NCI-H510A treated with DMSO at 0.1 percent for 48 hours (cell line): ENCODE measurements at places on chromosomes 12 and 14.
A peak's percentile ranks its signal among the peaks of the same experiment; 100 is the strongest.

- no peak for DNase-seq
These were observed 5.0 kb upstream of the TFCP2 start for GRCh38 chr12:51177897-51178296.

- DNase-seq, result no peak
These were observed 77.0 kb downstream of the RBM19 start for GRCh38 chr12:113889076-113889475.

- DNase-seq, result no peak
These were observed 43.3 kb upstream of the PLEKHG6 start for GRCh38 chr12:6266971-6267721.

- DNase-seq, result peak; percentile 41
These were observed 694 bp downstream of the AKAP5 start for GRCh38 chr14:64465831-64466554.

GRCh38 chr12:52969828-52970569 lies 21.1 kb downstream of the KRT18 start:
- peak; percentile 51 for DNase-seq

DNA sequence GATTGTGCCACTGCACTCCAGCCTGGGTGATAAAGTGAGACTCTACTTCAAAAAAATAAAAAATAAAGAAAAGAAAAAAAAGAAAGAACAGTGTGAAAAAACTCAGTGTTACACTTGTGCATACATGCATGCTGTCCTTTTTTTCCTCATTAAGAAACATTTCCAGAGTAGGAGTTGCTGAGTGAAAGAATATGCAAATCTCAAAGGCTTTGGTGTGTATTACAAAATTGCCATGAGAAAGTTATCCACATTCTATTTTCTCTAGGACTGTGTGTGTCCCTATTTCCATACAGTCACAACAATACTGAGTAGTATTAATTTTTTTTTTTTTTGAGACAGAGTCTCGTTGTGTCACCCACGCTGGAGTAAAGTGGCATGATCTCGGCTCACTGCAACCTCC lies 830 bp upstream of the A2ML1 start:
- no peak for DNase-seq

DNA sequence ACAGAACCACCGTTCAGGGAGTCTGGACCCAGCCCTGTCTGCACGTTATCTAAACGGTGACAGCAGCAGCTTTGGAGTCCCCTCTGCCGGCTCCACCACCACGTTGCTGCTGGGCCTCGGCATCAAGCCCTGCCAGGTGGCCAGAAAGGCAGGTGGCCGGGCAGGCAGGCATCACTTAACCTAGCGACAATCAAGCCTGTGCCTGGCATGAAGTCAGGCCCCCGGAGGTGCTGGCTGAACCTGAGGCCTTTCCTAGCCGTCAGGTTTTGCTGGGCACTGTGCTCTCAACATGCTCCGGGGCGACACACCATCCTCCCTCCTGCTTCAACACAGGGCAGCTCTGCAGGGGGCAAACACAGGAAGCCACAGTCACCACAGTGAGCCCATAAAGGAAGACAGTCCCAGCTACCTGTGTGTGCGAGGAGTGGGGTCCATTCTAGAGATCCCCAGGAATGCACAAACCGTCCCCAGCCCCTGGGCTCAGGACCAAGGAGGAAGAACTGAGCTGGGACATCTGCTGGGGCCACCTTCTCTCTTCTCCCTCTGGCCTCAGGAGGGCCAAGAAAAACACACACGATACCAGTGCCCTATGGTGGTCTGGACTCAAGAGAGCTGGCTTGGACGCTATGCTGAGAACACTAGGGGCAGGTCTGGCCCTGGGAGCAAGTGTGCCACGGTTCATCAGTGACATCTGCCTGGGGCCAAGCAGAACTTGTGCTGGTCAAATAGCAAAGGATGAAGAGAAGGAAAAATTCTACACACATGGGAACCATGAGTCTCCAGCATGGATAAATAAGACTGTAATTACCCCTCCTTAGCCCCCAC lies 44.7 kb downstream of the CCDC88C start:
- DNase-seq, result peak; percentile 87

DNA sequence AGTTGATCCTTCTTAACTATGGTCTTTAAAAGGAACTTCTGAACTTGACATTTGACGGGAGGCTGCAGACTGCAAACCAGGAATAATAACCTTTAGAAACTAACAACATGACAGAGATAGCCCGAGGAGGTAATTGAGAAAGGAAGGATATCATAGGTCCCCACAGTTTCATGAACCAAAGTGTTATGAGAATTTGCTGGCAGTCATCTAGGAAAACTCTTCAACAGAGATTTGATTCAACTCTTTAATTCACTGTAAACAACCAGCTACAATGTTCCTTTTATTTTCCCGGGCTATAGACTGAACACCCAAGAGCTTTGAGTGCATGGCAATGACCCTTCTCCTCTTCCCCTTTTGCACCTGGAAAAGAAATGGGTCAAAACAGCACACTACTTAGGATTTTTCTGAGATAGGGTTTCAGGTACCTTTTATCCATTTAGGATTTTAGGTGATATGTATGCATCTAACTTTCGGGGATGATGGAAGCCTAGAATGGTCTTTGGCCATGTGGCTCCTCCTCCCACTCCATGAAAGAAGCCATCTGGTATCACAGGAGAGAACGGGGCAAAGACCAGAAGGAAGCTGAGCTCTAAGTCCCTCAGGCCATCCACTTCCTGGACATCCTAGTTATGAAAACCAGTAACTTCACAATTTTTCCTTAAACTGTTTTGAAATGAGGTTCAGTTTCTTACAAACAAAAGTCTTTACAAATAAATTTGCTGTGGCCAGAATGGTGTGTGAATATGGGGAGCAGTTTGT lies 23.0 kb downstream of the GLT8D2 start:
- DNase-seq, result no peak

DNA sequence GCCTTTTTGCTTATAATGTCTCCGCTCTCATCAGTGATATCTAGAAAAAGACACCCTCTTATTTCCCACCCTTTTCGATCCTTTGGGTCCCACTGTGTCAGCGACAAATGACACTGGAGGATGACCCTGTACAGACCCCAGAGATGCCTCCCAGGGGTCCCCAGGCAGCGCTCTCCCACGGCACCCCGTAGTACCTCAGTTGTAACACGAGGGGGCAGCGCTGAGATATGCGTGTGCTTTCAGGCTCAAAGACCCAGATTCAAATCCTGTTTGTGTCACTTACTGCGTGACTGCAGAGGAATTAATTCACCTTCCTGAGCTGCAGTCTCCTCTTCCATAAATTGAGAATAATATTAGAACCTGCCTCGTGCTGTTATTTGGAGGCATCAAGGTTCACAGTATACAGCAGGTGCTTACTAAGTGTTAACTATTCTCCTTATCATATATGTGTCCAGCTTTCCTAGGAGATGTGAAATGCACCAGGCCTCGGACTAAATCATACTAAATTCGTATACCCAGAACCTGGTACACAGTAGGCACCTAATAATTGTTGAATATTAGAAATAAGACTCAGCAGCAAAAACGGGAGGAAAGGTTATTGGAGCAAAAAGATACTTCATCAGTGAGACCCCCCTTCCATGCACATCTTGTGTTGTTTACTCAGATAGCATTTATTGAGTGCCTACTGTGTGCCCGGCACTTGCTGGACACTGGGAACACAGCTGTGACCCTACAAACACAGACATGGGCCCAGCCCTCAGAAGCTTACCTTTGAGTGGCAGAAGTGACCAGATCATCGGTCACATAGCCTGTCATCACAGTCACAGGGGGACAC lies 99.9 kb downstream of the PHETA1 start:
- no peak for DNase-seq

DNA sequence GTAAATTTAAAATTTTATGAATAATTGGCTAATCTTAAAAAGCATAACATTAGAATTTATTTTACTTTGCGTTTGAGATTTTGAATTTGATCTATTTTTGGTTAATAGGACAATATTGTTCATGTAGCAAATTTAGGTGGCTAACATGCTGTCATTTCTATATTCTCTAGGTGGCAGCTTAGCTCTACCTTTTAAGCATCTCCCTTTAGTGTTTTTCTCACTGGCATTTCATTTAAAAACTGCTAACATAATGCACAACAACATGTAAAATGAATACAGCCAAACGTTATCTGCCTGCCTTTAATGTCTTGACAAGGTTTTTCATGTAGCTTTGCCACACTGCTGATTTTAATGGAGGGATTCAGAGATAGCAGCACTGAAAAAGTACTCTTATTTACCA lies 272.4 kb upstream of the FBXO33 start:
- DNase-seq, result no peak

- no peak for DNase-seq
These were observed 123.2 kb downstream of the GXYLT1 start for GRCh38 chr12:42021469-42021868.

GRCh38 chr12:127925971-127926370 lies 341.0 kb upstream of the TMEM132C start:
- DNase-seq, result peak; percentile 67

- no peak for DNase-seq
These were observed 9.3 kb downstream of the EML1 start for GRCh38 chr14:99802301-99803105.

DNA sequence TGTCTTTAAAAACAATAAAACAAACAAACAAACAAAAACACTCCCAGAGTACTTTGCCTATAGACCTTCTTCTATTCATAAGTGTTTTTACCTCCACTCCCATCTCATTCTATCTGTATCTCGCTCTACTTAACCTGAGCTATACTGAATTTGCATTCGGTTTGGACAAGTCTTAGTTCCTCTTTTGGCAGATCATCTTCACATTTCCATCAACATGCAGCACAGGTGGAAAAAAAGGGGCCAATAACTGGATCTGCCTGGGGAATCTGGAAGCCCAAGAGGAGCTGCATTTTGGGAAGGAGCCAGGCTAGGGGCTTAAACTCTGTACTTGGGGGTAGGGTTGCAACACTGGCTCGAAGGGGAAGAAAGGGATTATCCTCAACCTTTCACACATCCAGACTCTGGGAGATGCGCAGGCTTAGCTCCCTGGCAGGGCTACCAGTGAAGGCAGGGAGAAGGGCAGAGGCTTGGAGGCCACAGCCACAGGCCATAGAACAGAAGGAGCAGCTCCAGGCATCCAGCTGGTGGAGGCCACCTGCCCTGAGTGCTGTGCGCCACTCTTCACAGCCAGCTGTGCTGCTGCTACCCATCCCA lies 4.1 kb downstream of the NINJ2 start:
- DNase-seq, result no peak

DNA sequence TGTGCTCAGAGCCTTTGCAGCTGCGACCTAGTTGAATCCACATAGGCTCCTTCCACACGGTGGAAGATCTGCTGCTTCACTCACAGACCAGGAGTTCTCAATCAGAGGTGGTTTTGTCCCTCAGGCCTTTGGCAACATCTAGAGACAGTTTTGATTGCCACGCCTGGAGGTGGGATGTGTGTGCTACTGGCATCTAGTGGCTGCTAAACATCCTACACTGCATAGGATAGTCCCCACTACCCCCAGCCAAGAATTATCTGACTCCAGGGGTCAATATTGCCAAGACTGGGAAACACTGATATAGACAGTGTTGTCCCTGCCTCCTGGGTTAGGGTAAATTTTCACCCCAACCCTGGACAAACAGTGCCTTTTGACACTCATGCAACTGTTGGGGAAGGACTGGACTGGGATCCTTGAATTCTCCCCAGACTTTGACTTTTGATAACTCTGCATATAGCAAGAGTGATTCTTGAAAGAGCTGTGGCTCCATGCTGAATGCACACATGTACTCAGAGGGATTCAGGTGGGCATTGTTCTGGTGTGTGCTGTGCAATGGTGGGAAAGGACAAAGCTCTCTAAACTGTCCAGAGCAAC lies 39.8 kb downstream of the BAZ2A start:
- DNase-seq, result peak; percentile 6

GRCh38 chr14:92659765-92660561 lies 88.5 kb downstream of the LGMN start:
- DNase-seq, result no peak

DNA sequence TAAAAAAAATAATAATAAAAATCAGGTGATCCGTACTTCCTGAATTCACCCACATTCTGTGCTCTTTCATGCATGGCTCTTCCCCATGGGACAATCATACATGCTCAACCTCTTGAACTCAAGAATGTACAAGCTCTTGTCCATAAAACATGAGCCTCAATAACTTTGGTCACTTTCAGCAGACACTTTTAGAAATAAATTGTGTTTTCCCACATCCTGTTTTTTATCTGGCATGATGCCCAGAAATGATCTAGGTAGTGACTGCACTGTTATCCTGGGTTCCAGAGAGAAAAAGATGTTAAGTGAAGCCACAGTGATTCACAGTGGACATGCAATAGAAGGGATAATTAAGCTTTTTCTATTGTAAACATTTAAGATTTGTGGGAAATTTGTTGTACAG lies 537.6 kb upstream of the TMEM132C start:
- DNase-seq, result no peak

DNA sequence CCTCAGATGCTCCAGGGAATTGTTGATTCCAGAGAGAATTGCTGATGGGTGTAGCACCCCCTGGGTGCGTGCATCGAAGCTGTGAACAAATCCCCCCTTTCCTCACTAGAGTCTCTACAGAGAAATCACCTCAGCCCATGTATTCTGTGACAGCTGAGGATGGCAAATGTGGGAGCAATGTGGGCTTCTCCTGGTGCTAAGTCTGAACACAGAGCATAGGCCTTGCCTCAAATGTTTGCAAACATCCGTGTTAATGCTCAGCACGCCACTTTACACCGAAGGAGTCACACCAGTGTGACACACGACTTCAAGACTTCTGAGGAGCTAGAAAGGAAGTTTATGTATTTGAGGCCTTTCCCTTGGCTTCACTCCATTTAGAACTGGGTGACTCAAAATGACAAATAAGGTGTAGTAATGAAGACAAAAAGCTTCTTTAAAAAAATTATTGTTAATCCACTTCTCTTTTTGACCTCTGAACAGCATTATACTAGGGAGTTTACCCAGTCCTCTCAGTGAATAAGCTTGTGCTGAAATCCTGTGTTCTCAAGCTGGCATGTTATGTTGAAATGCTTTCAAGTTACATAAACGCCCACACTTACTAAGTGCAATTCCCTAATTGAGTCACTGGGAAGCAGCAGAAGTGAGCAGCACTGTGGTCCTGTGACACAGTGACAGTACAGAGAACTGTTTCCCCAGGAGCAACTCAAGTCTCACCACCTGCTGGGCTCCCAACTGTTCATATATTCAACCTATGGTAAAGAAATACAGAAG lies 92.9 kb downstream of the FAR2 start:
- DNase-seq, result no peak

DNA sequence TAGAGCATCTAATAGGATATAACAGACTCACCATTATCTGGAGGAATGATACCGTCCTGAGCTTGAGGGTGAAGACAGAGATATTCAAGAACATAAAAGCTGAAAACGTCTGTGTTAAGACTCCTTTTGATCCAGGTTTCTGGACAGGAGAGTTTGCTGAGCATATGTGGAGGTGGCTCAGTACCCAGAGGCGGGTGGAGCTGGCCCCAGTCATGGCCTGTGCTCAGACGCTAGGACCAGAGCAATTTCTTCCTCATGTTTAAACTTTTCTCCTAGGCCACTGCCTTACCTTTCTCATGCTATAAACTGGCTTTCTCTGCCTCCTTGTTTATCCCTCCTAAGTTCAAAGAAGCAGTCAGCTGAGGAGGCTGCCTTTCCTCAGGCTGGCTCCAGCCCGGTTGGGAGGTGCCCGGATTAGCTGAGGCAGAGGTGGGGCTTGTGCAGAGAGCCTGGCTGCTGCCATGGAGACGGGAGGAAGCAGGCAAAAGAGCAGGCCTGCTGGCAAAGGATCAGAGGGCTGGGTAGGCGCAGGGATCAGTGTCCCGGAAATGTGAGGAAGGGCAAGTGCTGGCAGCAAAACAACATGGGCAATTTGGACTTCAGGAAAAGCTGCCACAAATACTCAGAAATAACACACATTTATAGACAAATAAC lies 13.7 kb downstream of the COA8 start:
- peak; percentile 85 for DNase-seq
